Iris pigment epithelial cell (primary cell): ENCODE measurements at places on chromosomes 12 and 14.

DNA sequence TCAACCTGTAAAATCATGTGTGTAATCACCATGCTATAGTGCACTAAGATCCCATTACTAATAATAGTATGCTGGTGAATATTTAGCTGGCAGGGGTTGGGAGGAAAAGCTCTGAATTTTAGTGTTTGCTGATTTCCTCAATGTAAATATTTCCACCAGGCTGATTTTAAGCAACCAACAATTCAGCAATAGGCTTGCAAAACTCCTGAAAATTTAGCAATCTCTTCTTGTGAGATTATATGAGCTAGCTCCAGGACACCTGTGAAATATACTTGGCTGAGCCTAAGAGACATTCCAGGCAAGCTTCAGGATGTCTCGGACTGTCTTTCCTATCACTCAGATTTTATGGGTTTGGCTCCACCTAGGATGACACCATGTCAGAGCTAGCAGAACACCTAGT lies 106.9 kb upstream of the ANO4 start:
- no peak for DNase-seq

- DNase-seq: peak; percentile 94
These were observed 20.1 kb upstream of the AKAP5 start for GRCh38 chr14:64444984-64445845.

DNA sequence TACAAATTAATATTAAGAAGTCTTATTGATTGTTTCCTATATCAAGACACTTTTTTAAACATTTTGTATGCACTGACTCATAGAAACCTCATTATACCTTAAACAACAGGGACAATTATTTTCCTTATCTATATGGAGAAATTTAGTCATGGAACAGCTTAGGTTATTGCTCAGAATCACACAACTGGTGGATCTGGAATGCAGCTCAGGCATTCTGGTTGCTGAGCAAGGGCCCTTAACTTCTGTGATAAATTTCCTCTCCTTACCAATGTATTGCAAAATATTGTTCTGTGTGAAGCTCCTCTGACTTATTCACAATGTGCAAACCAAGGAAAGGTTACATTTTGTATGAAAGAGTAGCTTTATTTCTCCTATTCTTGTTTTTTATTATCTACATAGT lies 817.8 kb downstream of the LRFN5 start:
- DNase-seq: peak; percentile 4

GRCh38 chr12:112375105-112375504 lies 7.1 kb downstream of the HECTD4 start:
- DNase-seq: peak; percentile 17

GRCh38 chr12:13205809-13206559 lies 9.5 kb downstream of the EMP1 start:
- peak; percentile 99 for DNase-seq

DNA sequence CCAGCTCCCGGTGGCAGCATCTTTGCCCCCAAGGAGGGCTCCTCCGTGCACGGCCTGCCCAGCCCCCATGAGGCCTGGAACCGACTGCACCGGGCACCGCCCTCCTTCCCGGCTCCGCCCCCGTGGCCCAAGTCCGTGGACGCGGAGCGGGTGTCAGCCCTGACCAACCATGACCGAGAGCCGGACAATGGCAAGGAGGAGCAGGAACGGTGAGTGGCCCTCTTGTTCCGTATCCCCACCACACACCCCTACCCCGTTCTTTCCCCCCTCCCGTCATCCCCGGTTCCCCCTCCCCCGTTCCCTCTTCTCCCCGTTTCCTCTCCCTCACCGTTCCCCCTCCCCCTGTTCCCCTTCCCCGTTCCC lies 28.3 kb downstream of the LRCOL1 start:
- DNase-seq: peak; percentile 18

DNA sequence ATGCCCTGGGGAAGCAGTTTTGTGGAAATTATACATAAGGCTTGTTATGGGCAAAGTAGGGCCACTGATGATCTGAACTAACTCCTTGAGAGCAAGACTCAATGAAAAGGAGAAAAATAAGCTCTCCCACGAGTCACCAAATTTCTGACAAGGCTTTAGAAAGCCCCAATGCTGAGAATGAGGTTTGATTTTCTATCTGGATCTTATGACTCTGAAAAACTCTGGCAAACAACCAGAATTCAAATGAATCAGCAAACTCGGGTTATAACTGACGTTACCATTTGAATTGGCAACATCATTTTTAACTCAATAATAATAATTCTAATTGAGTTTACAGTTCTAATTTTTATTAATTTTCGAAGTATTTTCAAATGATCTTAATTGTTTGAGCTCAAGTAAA lies 79.1 kb downstream of the KCNK10 start:
- DNase-seq: no peak

DNA sequence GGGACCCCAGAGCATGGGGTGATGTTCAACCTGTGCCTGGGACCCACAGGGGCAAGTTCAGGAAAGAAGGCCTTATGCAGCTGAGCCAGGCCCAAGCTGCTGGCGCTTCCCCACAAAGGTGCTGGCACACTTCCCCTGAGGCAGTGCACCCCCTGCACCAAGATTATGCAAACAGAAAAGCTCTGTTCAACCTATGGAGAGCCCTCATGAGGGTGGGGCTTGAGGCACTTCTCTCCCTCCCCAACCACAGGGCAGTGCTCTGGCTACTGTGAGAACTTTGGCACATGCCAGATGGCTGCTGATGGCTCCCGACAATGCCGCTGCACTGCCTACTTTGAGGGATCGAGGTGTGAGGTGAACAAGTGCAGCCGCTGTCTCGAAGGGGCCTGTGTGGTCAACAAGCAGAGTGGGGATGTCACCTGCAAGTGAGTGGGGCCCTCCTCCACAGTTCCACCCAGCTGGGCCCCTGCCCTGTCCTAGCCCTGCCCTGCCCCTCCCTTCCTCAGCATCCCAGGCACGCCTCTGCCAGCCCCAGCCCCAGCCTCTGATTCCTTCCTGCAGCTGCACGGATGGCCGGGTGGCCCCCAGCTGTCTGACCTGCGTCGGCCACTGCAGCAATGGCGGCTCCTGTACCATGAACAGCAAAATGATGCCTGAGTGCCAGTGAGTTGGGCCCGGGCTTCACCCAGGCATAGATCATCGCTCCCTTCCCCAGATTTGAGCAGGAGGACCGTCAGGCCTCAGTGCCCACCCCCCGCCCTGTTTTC lies 5.5 kb upstream of the NXPH4 start:
- DNase-seq: no peak

GRCh38 chr12:109693160-109693559 lies 20.5 kb upstream of the FAM222A start:
- no peak for DNase-seq

GRCh38 chr14:51624955-51625569 lies 26.6 kb upstream of the FRMD6 start:
- DNase-seq: no peak

- no peak for DNase-seq
These were observed 60.1 kb downstream of the SUSD6 start for GRCh38 chr14:69671365-69672030.

DNA sequence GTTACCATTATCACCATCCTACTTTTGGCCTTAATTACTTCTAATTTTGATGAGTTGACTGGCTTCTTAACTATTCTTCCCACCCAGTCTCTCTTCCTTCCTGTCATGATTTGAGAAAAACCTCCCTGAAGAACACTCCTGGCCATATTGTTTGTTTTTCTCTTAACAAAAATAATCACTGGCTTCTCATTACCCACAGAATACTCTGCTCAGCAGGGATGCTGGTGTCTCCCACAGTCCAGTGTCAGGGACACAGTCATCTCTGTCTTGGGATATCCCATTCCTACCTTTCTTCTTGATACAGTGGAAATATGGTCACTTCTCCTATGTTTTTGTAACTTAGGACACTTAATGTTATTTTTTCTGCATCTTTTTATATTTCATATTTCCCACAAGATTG lies 103.7 kb downstream of the SRGAP1 start:
- no peak for DNase-seq

GRCh38 chr12:50017641-50018040 lies 7.7 kb downstream of the RACGAP1 start:
- DNase-seq: peak; percentile 80

DNA sequence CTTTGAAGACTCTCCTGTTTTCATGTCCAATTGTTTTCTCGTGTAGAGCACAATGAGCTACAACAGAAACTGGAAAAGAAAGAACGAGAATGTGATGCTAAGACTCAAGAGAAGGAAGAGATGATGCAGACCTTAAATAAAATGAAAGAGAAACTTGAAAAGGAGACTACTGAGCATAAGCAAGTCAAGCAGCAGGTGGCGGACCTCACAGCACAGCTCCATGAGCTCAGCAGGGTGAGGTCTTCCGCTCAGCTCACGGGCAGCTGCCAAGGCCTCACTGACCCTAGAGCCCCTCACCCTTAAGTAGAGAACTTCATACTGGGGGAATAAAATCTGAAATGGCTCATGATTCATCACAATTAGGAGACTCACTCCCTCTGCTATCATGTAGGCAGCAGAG lies 134.7 kb downstream of the GPR135 start:
- DNase-seq: no peak

DNA sequence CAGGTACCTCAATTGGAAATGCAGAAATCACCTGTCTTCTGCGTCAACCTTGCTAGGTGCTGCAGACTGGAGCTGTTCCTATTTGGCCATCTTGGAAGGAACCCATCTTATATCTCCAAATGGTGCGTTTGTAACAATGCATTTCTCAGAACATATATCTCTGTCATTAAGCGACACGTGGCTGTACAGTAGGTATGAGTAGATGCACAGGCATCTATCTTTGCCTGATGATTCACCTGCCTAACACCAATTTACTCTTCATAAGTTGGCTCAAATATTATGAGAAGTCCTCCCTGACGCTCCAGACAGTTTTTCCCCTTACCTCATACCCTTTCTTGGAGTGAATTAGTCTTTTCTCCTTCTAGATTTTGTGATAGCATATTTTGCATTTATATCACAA lies 44.2 kb downstream of the GPR137C start:
- no peak for DNase-seq

DNA sequence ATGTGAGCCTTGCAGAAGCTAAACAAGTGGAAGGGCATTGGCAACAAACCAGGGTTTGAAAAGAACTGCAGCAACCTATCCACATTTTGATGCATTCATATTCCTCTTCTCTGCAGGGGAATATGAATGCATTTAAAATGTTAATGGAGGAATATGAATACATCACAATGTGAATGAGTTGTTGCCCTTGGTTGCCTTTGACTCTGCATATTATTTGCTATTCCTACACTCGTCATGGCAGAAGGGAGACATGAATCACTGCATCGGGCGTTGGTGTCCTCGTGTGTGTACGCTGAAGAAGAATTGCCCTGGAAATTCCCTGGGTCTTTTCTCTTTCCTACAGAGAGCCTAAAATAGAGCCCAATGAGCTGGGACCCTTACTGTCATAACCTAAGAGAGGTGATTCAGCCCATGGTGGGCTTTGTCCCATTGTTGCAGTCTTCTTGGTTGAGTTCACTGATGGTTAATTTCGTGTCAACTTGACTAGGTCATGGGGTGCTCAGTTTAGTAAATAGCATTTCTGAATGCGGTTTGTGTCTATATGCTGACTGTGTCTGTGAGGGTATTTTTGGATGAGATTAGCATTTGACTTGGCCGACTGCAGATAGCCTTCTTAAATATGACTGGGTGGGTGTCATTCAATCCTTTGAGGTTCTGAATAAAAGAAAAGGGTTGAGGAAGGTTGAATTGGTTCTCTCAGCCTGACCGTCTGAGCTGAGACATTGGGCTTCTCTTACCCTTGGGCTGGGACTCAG lies 1422.9 kb upstream of the TMEM132C start:
- no peak for DNase-seq

- DNase-seq: no peak
These were observed 20.1 kb upstream of the ANO2 start for GRCh38 chr12:5964913-5965900.

DNA sequence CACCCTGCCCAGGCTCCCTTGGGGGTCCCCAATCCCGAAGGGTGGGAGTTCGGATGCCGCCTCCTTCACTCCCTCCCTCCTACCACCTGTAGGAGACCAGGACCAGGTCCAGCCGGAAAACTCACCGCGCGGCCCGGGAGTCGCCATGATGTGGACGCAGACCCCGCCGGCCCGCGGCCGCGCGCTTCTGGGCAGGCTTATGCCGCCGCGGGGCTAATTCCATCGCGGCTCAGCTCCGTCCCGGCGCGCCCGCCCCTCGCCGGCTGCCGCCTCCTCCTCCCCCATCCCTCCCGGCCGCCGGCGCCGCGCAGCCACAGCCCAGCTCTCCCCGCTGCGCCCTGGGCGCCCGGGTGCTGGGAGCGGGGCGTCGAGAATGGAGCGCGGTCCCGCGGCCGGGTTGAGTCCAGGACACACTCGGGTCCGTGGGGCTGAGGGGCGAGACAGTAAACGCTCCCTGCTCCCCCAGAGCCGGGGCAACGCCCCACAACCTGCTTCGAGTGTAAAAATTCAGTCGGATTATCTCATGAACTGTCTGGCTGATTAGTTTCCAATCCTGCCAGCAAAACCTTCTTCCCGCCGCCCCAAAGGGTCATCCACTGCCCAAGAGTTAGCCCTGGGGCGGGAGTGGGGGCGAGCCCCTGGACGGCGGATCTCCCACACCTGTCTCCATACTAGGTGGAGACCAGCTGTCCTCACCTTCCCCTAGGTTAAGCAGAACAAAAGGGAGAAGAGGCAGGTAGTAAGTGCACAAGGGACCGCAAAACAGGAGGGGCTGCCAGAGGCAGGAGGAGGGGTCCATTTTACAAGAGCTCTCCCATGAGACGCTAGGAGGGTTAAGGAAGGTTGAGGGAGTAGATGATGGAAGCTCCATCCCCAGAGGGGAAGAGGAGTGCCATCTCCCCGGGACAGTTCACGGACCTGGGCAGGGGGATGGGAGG lies at the start of gene ANO2:
TSS of gene ANO2 (minus strand) at position 189 of the 938 bp plus-strand sequence. CDS start at position 147, 42 bp downstream.
- peak; percentile 14 for DNase-seq
